Memory B cell (primary cell): ENCODE measurements at places on chromosomes 1 and 21.
A peak's percentile ranks its signal among the peaks of the same experiment; 100 is the strongest.

DNA sequence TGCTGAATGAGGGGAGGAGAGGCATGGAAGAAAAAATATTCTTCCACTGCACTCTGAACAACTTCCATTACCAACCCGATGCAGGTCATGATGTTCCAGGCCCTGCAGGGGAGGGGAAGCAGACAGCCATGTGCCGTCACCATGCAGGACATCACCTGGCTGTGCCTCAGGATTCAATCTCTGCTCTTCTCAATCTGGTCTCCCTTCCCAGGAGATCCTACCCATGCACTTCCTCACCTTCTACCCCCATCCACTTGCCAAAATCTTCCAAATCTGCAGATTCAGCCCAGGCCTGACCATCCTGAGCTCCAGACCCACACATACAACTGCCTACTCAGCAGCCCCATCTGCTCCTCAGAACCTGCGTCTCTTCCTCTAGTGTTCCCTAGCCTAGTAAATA lies 5.8 kb upstream of the PAQR6 start:
- H3K4me1 ChIP-seq, result no peaks in the 10 kb centered on the region
- no peak overlapping the region for H3K27ac ChIP-seq
- DNase-seq, result no peak
- H3K27me3 ChIP-seq, result no peaks in the 10 kb centered on the region
- H3K4me3 ChIP-seq, result no peak overlapping the region

DNA sequence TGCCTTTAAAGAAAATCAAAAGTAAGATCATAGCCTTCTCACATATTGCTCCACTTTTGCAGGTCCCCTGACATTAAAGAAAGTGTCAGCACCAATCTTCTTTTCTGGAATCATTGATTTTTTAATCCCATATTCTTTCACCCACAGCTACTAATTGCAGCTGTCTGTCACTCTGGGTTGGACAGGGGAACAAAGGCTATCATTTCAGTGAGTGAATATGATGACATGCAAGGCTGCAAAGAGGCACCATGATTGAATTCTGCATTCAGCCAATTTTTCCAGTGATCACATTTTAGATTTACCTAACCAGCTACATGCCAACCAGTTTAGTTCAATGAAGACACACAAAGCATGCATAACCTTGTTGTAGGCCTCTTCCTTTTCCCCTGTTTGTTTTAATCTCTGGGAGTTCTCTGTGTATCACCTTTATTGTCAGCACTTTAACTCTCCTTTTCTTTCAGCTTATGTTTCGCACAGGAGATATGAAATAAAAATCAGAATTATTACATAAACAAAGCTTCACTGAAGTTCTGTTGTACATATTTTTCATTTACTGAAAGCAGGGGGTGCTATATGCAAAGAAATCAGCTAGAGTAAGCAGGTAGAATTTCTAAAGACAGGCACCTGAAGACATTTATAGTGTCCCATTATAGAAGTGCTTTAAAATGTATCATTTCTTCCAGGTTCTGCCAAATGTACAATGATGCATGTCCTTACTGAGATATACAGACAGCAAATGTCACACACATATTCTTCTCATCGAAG lies 584.8 kb downstream of the PLA2G4A start:
- H3K4me1 ChIP-seq, result no peaks in the 10 kb centered on the region
- no peaks in the 10 kb centered on the region for H3K36me3 ChIP-seq
- DNase-seq, result no peak
- no peak overlapping the region for H3K27ac ChIP-seq
- H3K4me3 ChIP-seq, result no peak overlapping the region
- no peaks in the 10 kb centered on the region for H3K27me3 ChIP-seq

DNA sequence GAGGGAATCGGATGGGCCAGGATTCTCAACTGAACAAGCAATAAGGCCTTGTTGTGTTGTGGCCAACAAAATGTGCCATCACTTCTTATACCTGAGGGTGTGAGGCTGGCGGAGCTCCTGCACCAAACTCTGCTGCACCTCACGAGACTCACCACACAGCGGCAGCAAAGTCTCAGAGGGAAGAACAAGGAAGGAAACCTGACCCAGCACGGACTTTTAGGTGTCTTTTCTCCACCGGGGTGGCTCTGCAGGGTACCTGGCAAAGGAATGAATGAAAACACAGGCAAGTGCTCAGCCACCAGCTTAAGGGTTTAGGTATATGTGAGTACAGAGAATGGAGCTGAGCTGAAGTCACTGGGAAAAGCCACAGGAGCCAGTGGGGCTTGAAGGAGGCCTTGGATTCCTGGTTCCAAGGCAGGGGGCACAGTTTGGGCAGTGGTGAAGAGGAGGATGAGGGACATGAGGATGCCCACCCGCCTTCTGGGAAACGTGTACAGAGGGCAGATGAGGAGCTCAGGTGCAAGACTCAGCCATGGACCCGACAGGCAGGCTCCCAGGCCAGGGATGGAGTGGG lies 31.1 kb upstream of the HSD3B1 start:
- H3K4me3 ChIP-seq, result no peak overlapping the region
- peak; percentile 12 for DNase-seq

DNA sequence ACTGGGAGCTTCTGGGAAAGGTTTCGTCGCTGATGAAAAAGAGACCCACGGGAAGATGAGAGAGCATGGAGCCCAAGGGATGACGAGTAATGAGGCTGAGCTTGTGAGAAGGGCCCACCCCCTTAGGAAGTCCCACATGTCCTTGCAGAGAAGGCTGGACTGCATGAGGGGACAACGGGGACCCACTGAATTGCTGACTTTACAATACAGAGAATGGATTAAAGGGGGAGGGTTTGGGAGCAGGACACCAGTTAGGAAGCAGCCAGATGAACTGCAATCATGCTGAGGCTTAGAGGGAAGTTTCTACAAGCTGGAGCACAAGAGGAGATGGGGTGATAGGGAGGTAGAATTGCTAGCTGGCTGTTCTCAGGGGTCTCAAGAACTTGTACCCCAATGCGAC lies 5.5 kb upstream of the TMEM51 start:
- DNase-seq, result no peak
- H3K4me3 ChIP-seq, result no peak overlapping the region
- no peaks in the 10 kb centered on the region for H3K36me3 ChIP-seq
- no peaks in the 10 kb centered on the region for H3K4me1 ChIP-seq

GRCh38 chr1:182652933-182653332 lies 31.5 kb downstream of the RGS8 start:
- peaks cover 4% of the 10 kb centered on the region for H3K27me3 ChIP-seq
- DNase-seq, result no peak
- no peak overlapping the region for H3K27ac ChIP-seq
- H3K4me3 ChIP-seq, result no peak overlapping the region

- no peaks in the 10 kb centered on the region for H3K36me3 ChIP-seq
- peaks cover 17% of the 10 kb centered on the region for H3K4me1 ChIP-seq
- H3K4me3 ChIP-seq, result no peak overlapping the region
- peaks cover 24% of the 10 kb centered on the region for H3K27me3 ChIP-seq
- no peak for DNase-seq
- H3K27ac ChIP-seq, result no peak overlapping the region
These were observed 2.8 kb downstream of the TCEA3 start for GRCh38 chr1:23421753-23422240.

DNA sequence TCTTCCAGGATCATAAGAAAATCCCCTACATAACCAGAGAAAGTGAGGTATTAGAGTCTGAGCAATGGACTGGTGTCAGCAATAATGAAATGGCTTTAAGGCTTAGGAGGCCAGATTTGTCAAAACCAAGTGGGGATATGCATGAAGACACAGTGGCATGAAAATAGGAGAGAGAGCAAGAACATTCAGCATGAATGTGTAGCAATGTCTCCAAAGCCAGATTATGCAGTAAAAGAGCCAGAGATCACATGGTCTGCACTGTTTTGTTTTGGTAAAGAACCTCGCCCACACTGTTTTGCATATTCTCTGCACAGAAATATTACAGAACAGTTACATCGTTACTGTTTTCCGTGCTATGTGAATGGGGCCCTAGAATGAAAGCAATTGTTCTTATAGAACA lies 589.4 kb downstream of the PLPP3 start:
- DNase-seq, result no peak
- H3K27me3 ChIP-seq, result peaks cover 3% of the 10 kb centered on the region
- H3K27ac ChIP-seq, result no peak overlapping the region

DNA sequence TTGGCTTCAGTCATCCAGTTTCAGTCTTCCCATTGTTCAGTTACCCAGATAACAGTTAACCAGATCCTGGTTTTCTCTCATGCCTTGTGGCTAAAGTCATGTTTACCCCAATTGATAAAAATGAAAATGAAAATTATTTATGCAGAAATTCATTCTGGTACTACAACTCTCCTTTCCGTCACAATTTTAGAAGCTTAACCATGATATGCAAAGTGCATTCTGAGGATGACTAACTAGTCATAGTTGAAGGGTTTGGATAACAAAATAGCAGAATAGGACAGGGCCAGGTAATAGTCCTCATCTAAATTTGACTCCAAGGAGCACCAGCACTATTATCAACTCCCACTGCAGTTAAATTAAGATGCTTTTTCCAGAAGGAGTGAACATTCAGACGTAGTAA lies 94.7 kb downstream of the NTMT2 start:
- no peak overlapping the region for H3K27ac ChIP-seq
- DNase-seq, result no peak
- no peaks in the 10 kb centered on the region for H3K27me3 ChIP-seq

- H3K27ac ChIP-seq, result peak overlapping the region; percentile 98
- DNase-seq, result no peak
- H3K4me1 ChIP-seq, result peaks cover 67% of the 10 kb centered on the region
- peak overlapping the region; percentile 72 for H3K4me3 ChIP-seq
- no peaks in the 10 kb centered on the region for H3K27me3 ChIP-seq
These were observed 183.9 kb upstream of the SGIP1 start for GRCh38 chr1:66350001-66350547.

DNA sequence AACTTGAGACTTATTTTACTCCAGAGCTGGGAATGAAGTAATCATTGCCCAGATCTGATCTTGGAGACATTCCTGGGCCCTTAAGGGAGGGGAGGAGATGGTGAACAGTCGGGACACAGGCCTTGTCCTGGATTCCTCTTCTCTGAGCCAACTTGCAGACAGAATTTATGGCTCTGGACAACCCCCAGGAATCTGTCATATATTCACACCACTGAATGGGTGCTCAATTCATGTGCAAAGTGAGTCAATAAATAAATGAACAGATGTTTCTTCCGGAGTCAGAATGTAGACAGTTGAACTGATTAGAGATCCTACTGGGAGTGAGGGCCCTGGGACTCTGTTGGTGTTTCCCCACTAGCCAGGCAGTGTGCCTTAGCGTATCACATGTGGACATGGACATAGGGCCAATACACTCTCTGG lies 2.6 kb downstream of the TUFT1 start:
- no peak overlapping the region for H3K4me3 ChIP-seq
- no peaks in the 10 kb centered on the region for H3K36me3 ChIP-seq
- H3K27ac ChIP-seq, result no peak overlapping the region
- peaks cover 14% of the 10 kb centered on the region for H3K4me1 ChIP-seq
- no peak for DNase-seq

DNA sequence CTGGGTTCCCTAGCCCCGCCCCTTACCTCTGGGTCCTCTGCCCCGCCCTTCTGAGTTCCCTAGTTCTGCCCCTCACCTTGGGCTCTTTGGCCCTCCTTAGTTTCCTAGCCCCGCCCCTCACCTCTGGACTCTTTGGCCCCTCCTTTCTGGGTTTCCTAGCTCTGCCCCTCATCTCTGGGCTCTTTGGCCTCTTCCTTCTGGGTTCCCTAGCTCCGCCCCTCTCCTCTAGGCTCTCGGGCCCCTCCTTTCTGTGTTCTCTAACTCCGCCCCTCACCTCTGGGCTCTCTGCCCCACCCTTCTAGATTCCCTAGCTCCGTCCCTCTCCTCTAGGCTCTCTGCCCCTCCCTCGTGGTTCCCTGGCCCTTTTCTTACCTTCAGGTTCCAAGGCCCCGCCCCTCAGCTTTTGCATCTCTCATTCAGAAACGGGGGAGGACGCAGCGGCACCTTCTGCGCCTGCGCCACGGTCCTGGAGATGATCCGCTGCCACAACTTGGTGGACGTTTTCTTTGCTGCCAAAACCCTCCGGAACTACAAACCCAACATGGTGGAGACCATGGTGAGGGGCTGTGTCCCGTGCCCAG lies 88.5 kb downstream of the PTPRU start:
- peaks cover 4% of the 10 kb centered on the region for H3K27me3 ChIP-seq
- DNase-seq, result no peak
- H3K4me3 ChIP-seq, result no peak overlapping the region
- H3K27ac ChIP-seq, result no peak overlapping the region
- no peaks in the 10 kb centered on the region for H3K36me3 ChIP-seq

DNA sequence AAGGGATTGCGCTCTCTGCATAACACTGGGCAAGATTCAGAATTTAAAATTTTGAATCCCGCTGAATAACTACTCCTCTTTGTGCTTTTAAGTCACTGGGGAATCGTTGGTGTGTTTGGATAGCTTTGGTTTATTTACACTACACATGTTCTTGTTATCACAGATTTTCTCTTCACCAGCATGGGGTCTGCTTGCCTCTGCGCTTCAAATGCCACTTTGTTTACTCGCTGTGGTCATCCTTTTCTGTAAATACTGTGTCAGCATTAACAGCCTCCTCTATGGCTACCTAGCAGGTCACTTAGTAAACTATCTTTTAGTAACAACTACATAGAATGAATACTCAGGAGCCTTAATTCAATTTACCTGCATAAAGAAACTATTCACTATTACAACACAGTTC lies 14.4 kb upstream of the KCNH1 start:
- no peak for DNase-seq
- no peak overlapping the region for H3K4me3 ChIP-seq
- H3K36me3 ChIP-seq, result no peaks in the 10 kb centered on the region
- peaks cover 14% of the 10 kb centered on the region for H3K27me3 ChIP-seq

DNA sequence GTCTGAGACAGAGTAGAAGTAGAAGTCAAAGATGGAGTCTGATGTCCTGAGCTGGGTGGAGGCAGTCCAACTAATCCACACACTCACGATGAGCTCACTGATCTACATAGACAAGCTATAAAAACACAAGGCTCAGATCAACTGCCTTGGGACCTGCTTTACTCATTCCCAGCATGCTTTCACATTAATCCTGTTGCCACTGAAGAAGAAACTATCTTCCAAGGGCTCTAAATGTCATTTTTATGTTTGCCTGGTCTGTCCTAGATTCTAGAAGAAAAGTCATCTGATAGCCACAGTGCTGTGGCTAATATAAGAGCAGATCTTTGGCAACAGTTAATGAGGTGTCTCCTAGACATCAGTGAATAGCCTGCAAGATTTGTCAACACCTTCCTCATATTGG lies 522.7 kb downstream of the NUF2 start:
- no peaks in the 10 kb centered on the region for H3K4me1 ChIP-seq
- H3K4me3 ChIP-seq, result no peak overlapping the region
- no peaks in the 10 kb centered on the region for H3K27me3 ChIP-seq
- no peak overlapping the region for H3K27ac ChIP-seq
- no peaks in the 10 kb centered on the region for H3K36me3 ChIP-seq

- peaks cover 4% of the 10 kb centered on the region for H3K4me1 ChIP-seq
- no peak for DNase-seq
- H3K27me3 ChIP-seq, result no peaks in the 10 kb centered on the region
- no peak overlapping the region for H3K4me3 ChIP-seq
These were observed 41.3 kb downstream of the TTC13 start for GRCh38 chr1:230937371-230937770.

- peaks cover 31% of the 10 kb centered on the region for H3K4me1 ChIP-seq
- peak overlapping the region; percentile 91 for H3K27ac ChIP-seq
- no peaks in the 10 kb centered on the region for H3K36me3 ChIP-seq
- peak; percentile 51 for DNase-seq
- no peaks in the 10 kb centered on the region for H3K27me3 ChIP-seq
These were observed 48.2 kb downstream of the SLC9A1 start for GRCh38 chr1:27106561-27107323.

GRCh38 chr1:57530206-57530910 lies 106.5 kb upstream of the DAB1 start:
- H3K4me1 ChIP-seq, result no peaks in the 10 kb centered on the region
- H3K27me3 ChIP-seq, result no peaks in the 10 kb centered on the region
- no peak overlapping the region for H3K27ac ChIP-seq
- DNase-seq, result no peak
- H3K4me3 ChIP-seq, result no peak overlapping the region

- no peak for DNase-seq
- no peaks in the 10 kb centered on the region for H3K36me3 ChIP-seq
- H3K4me3 ChIP-seq, result no peak overlapping the region
- H3K27ac ChIP-seq, result no peak overlapping the region
- H3K4me1 ChIP-seq, result peaks cover 9% of the 10 kb centered on the region
These were observed 291.1 kb upstream of the ADGRL2 start for GRCh38 chr1:81509594-81509993.
